ENCODE measurements at places on chromosomes 2 and 18.

GRCh38 chr2:105836840-105837692 is 92.4 kb downstream of the NCK2 start:
- no peak for DNase-seq

DNA sequence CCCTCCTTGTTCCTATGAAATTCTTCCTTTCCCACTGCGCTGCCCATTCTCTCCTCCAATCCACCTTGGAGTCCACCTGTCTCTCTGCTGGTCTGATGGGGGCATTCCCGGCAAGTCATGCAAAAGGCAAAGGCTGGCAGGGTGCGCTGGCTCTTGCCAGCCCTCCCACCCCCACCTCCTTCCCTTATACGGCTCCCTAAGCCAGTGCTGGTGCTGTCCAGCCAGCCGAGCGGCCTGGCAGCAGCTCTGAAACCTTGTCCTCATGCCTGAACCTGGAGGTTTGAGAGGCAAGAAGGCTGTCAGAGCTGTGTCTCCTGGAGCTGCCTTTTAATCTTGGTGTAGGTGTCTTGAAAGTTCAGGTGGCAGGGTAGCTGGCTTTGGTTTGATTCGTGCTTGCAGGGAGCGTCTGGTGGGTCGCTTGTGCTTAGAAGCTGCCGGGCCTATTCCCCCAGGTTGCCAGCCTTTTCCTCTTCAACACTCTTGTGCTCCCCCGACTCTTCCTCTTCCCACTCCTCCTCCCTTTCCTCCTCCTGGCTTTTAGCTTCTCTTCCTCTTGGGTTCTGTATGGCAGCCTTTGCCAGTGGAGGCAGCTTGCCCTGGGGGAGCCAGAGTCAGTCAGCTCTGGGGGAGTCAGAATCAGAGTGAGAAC is 748 bp downstream of the LIPG start:
- no peak for DNase-seq

GRCh38 chr2:238801791-238802190 is 46.1 kb upstream of the TWIST2 start:
- DNase-seq = no peak

DNA sequence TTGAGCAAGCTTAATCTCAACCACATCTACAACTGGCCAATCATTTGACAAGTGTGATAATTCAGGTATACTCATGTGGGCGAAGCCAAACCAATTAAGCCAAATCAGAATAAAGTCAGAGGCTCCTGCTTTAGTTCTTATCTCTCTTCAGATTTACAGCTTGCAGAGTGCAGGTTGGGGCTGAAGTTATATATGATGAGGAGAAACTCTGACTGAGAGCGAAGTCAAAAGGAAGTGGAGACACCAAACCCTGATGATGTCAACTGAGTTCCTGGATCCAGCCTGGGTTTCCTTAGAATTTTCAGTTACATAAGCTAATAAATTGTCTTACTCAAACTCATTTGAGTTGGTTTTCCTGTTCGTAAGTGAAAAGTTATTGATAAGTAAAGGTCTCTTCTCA is 73.9 kb downstream of the ASXL2 start:
- DNase-seq = no peak

GRCh38 chr2:1518867-1519530 is 105.7 kb downstream of the TPO start:
- peak; percentile 6 for DNase-seq

DNA sequence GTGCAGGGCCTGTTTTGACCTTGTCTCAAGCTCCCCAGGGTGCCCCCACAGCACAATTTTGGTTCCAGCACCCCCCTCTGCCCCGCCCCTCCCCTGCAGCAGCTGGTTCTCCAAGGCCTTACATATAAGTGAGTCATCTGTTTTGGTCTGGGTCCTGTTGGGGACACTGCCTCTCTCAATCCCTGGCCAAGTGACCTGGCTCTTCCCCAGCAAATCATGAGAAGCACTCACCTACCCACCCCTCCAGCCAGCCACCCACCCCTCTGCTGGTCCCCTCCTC is 90.5 kb downstream of the INHBB start:
- DNase-seq = no peak

GRCh38 chr2:6782517-6783237 is 83.0 kb downstream of the CMPK2 start:
- no peak for DNase-seq

GRCh38 chr2:63484481-63484880 is 103.8 kb downstream of the WDPCP start:
- DNase-seq = no peak

Measured in fibroblast of skin of right quadriceps (primary cell).